ENCODE measurements at places on chromosomes 3 and 15. TPM values are rescaled to one million over a fixed set of nuclear protein-coding genes. Genes with fewer than 3 reads are reported as not detected.

DNA sequence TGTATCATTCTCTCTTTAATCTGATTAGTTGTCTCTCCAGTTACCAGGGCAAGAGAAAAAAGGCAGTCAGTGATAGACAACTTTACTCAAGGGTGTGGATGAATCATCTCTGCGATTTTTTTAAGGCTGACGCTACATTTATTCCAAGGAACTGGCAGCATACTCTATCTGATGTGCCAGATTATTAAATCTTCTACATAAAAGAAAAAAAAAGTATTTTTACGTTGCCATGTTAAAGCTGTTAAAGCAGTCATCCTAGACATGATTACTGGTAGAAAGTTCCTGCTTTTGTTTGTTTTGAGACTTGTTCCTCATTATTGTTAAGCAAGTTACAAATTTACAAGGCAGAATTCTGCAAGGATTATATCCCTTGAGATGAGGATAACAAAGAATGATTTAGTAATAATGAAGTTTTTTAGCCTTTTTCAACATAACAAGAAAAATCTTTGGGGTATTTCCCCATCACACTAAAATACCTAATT lies 121.7 kb downstream of the CBLB start:
- peak; percentile 88 for DNase-seq

GRCh38 chr3:24604215-24604614 lies 109.6 kb upstream of the THRB start:
- no peak for DNase-seq

- no peak for DNase-seq
Observed at GRCh38 chr3:136409549-136409948, 159.4 kb downstream of the PCCB start.

GRCh38 chr15:52013151-52013791 lies 5.7 kb upstream of the MAPK6 start:
- DNase-seq = peak; percentile 32

SCN11A gene
- 0.25 TPM for total RNA-seq

- peak; percentile 51 for DNase-seq
Observed at GRCh38 chr3:71127844-71128243, 455.7 kb downstream of the FOXP1 start.

OCA2 gene
- total RNA-seq = not detected

- DNase-seq = no peak
Observed at GRCh38 chr3:135641761-135642160, 323.8 kb upstream of the PPP2R3A start.

DNA sequence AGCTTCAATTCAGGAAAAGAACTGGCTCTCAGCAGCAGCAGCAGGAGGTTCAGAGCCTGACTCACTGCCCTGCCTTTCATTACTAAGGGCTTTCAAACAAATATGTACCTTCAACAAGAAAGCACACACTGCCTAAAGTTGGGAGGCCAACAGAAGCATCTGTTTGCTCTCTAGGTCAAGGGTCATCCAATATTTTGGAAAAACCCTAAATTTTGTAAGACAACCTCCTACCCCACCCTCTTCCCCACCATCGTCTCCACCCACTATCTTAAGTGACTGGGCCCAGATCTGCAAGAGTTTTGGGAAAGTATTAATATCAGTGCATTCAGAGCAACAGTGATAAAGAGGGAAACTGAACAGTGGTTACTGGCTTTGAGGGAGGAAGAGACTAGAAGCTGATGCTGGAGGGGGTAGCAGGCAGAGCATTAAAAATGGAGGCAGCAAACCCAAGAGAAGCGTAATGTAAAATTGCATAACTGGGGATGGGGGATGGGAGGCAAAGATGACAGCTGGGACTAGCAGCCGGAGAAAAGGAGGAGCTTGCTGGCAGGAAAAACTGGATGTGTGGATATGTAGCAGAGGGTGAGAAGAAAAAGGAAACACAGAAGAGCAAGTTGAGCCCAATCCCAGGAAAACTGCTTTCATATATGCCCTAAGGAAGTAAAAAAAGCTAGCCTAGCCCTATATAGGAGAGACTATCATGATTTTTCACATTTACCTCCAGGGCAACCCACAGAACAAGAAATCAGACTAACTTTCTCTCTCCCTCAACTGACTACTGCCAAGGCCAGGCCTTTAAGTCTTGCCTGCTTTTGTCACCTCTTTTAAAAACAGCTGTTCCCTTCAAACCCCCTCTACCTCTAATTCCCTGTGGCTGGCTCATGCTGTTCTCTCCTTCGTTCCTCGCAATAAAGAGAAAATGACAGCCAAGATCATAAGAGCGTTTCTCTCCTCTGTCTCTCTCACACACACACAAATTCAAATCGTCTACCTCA lies 31.4 kb downstream of the NPTN start:
- DNase-seq = peak; percentile 65

GRCh38 chr3:66452303-66453011 lies 48.4 kb downstream of the LRIG1 start:
- peak; percentile 69 for DNase-seq

GPR15 gene
- total RNA-seq = not detected

EIF3J gene
- total RNA-seq = 62.9 TPM

- DNase-seq = peak; percentile 21
Observed at GRCh38 chr15:79989682-79990081, 18.7 kb upstream of the BCL2A1 start.

CTXND1 gene
- not detected for total RNA-seq

DOCK3 gene
- total RNA-seq = 0.36 TPM

DNA sequence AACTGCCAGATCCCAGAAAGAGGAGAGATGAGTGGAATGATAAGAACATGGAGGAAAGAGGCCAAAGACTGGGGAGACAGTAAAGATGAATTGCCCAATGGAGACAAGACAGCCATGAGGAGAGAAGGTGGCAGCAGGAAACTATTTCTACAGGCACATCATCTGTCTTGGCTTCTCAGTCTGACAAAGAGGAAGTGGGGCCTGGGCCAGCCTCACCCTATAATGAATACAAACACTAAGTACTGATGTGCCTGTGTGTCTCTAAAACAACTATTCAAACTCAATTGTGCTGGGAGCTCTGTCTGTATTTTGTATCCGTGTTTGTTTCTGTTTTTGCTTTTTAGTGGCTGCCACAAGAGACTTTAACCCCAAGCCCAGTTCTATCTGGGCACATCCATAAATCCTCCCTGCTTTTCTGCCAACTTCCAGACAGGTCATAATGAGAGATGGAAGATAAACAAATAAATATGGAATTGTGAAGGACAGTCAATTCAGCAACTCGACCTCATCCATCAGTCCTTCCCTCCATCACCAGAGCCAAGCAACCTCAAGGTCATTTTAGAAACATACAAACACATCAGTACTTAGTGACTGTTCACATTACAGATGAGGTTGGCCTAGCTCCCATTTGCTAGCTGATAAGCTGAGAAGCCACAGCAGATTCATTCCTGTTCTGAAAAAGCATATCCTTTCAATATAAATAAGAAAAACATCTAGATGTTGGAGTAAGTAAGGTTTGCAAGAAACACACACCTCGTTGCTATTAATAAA lies 116.7 kb downstream of the CADPS start:
- no peak for DNase-seq

RETNLB gene
- not detected for total RNA-seq

DNA sequence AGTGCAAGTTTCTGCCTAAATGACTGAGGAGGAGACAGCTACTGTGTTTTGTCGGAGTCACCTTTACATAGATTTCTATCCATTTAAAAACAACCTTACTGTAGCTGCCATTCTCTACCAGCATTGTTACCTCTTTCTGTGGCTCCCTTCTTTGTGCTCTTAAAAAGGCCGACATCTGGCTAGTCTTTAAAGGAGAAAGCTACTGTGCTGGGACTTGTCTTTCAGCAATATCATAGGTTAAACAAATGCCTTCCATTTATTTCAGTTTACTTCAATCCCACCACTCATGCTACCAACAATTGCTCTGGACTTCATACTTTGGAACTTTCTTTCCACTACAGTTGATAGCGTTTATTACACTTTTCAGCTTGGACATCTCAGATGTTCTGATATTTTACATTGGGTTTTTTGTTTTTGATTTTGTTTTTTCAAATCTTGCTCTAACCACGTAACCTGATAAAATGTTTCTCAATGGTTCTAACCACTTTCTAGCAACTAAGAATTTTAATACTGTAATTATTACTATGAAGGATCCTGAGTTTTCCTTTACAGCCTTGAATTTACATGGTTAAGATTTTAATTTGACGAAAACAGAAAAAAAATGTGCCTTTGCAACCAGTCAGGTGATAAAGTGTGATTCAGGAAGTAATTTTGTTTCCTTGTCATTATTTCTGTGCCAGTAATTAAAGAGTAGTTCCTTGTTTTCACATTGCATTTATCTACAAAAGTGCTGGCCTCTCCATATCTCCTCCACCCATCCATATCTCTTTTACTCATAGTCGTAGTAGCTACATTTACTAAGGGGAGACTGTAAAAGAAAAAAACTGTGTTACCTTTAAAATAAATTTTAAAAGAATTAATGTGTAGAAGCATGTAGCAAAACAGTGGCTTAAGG lies 1.3 kb upstream of the CBLB start:
- DNase-seq = no peak

GRCh38 chr3:196524527-196524926 lies 9.4 kb upstream of the SMCO1 start:
- no peak for DNase-seq

- DNase-seq = no peak
Observed at GRCh38 chr3:56835650-56836227, 34.0 kb upstream of the ARHGEF3 start.

ATP8B4 gene
- total RNA-seq = 0.99 TPM

- no peak for DNase-seq
Observed at GRCh38 chr3:139710212-139710611, 32.4 kb upstream of the NMNAT3 start.

DNA sequence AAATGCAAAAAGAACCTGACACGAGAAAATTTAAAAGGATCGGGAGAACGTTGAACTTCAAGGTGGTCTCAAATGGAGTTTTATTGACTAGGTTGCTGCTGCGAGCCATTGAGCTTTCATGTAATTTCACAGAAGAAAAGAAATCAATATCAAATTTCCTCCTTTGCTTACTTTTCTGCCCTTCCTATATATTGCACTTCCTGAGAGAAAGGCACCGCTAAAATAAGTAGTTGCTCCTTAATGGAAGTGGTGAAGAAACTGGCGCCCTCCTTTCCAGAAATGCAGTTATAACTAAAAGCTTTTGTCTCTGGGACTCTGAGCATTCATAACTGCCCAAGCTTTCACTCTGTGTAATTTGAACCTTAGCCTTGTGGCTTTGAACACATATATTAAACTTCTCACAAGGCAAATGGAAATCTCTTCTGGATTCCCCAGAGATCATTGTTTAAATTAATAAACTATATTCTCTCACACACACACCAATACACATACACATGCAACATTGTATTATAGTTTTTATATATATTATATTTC lies 13.4 kb downstream of the EID1 start:
- no peak for DNase-seq

DNA sequence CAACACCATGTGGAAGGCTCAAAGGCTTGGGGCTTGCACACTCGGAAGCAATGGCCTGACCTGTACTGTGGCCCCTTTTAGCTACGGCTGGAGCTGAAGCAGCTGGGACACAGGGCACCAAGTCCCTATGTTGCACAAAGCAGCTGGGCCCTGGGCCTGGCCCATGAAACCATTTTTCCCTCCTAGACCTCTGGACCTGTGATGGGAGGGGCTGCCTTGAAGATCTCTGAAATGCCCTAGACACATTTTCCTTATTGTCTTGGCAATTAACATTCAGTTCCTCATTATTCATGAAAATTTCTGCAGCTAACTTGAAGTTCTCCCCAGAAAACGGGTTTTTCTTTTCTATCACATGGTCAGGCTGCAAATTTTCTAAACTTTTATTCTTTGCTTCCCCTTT lies 85.6 kb upstream of the ALDH1A3 start:
- DNase-seq = no peak

TNNC1 gene
- total RNA-seq = 2.0 TPM

REC114 gene
- not detected for total RNA-seq

DNA sequence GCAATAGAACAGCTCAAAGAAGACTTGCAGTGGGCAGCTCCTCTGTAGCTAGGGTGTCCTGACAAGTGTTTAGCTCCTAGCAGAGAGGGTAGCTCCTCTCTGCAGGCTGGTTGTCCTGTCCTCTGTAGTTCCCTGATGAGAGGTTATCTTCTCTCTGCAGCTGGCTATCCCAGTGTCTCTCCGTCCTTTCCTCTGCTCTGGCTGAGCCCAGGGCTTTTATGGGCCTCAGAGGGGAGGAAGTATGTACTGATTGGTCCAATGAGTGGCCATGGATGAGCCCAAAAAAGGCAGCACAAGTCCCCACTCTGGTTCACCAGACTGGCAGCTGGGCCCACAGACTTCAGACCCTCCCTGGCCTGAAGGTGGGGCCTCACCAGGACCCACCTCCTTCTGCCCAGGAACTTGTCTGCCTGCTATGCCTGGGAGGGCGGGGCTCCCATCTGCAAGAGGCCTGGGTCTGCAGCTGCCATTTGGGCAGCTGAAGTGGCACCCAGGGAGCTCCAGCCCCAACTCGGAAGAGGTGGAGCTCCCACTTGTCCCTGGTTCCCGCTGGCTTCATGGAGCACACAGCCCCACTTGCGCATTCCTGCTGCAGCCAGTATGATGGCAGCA lies 27.2 kb upstream of the MEX3B start:
- no peak for DNase-seq

- peak; percentile 52 for DNase-seq
Observed at GRCh38 chr15:83446904-83447709, at the start of gene SH3GL3. TSS of gene SH3GL3 (plus strand) at chr15:83447341. CDS start at chr15:83447534, 193 bp downstream.

LTK gene
- not detected for total RNA-seq

GRCh38 chr3:76855451-76855850 lies 184.4 kb upstream of the ROBO2 start:
- no peak for DNase-seq

SNTN gene
- total RNA-seq = not detected

- peak; percentile 74 for DNase-seq
Observed at GRCh38 chr3:42101048-42101447, 9.9 kb downstream of the TRAK1 start.

GRCh38 chr3:74722211-74722610 lies 107.8 kb upstream of the CNTN3 start:
- DNase-seq = no peak

DNA sequence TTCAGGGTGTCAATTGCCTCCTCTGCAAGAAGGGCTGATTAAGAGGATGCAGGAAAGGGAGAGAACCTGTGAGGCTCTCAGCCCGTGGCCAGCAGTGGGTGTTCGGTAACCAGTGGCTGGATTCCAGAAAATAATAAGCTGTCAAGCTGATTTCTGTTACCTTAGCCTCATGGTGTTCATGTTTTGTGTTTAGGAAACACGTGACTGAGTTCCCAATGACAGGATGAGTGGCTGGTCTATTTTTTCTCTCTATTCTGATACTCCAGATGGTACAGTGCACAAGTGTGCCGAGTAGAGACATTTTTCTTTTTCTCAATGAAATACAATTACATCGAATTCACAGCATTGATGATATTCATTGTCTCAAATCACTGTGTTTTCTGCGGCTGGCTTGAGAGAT lies 43.6 kb downstream of the EDEM1 start:
- DNase-seq = no peak

NBEAL2 gene
- total RNA-seq = 6.4 TPM

PIERCE2 gene
- 6.6 TPM for total RNA-seq

- DNase-seq = peak; percentile 36
Observed at GRCh38 chr15:45790325-45790943, 155.6 kb downstream of the SQOR start.

MUC20 gene
- total RNA-seq = 4.5 TPM

ACTRT3 gene
- 4.3 TPM for total RNA-seq

FANCD2OS gene
- not detected for total RNA-seq

- peak; percentile 41 for DNase-seq
Observed at GRCh38 chr15:83398626-83399025, 48.5 kb upstream of the SH3GL3 start.

CSTA gene
- 15.2 TPM for total RNA-seq

Data from fibroblast of the aortic adventitia (primary cell).